ENCODE measurements at places on chromosomes 6 and 20. TPM values are rescaled to one million over a fixed set of nuclear protein-coding genes. Genes with fewer than 3 reads are reported as not detected.
A peak's percentile ranks its signal among the peaks of the same experiment; 100 is the strongest.

DNA sequence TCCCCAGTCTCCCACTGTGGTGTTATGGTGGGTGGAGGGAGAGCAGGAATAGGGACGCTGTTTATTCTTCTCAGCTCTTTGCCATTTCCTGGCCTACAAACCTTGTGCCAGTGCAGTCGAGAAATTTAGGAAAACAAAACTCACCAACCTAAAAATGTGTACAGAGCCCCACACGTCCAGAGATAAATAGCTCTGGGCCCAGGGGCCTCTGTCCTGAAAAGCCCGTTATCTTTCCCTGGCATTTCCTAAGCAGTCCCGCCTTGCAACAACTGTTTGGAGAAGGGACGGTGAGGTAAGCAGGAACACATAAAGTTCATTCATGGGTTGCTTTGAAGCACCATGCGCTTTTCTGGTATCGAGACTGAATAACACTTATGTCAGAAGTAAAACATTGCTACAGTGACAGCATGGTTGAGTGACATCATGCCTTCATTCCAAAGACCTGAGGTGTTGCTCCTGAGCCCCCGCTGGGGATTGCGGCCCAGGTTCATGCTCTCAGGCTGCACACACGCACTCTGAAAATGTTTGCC lies 80.1 kb upstream of the NXT1 start:
- no peak for DNase-seq

GRCh38 chr6:16055852-16056251 lies 73.0 kb upstream of the MYLIP start:
- no peak for DNase-seq

DNA sequence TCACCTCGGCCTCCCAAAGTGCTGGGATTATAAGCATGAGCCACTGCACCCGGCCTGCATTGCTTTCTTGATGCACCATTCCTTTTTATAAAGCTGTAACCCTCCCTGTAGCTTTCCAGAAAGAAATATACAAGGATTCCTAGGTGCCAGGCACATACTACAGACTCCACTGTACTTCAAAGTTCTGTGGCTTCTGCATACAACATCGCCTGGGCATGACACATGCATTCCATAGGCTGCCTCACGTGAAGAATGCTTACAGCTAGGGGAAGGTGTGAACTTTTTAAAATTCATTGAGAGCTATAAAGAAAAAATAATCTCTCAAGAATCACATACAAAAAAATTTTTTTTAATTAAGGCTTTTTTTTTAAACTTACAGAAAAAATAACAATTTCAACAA lies 50.2 kb downstream of the TRAM2 start:
- no peak for DNase-seq

GRCh38 chr6:155185544-155185943 lies 78.3 kb upstream of the CLDN20 start:
- no peak for DNase-seq

DNA sequence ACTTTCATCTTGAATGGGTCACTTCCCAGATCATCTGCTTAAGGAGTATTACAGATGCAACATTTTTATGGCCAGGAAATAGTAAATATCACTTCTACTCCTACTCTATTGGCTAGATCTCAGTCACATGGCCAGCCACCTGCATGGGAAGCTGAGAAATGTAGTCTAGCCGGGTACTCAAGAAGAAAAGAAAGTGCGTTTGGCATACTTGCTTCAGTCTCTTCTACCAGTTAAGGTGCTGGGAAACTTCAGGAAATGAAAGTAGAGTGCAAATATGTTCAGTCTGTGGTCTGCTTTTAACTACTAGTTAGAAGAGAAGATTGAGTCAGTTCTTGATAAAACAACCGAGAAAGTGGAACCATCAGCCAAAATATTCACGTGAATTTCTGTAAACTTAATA lies 129.2 kb downstream of the PDSS2 start:
- DNase-seq, result no peak

DNA sequence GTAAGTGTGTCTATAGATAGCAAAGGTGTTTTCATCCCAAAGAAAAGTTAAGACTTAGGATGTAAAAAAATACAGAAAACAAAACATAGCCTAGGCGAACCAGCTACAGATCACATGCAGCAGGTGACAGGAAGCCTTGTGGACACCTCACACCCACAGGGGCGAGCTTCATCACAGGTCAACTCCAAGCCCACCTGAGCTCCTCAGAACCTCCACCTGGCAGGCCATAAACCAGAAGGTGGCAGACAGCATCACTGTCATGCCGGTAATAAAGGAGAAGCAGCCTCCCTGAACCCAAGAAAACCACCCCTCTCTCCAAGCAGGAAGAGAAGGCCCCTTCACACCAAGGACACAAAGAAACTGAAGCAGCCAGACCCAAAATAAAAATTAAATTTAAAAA lies 1.0 kb downstream of the RALGAPA2 start:
- DNase-seq, result peak; percentile 60

DNA sequence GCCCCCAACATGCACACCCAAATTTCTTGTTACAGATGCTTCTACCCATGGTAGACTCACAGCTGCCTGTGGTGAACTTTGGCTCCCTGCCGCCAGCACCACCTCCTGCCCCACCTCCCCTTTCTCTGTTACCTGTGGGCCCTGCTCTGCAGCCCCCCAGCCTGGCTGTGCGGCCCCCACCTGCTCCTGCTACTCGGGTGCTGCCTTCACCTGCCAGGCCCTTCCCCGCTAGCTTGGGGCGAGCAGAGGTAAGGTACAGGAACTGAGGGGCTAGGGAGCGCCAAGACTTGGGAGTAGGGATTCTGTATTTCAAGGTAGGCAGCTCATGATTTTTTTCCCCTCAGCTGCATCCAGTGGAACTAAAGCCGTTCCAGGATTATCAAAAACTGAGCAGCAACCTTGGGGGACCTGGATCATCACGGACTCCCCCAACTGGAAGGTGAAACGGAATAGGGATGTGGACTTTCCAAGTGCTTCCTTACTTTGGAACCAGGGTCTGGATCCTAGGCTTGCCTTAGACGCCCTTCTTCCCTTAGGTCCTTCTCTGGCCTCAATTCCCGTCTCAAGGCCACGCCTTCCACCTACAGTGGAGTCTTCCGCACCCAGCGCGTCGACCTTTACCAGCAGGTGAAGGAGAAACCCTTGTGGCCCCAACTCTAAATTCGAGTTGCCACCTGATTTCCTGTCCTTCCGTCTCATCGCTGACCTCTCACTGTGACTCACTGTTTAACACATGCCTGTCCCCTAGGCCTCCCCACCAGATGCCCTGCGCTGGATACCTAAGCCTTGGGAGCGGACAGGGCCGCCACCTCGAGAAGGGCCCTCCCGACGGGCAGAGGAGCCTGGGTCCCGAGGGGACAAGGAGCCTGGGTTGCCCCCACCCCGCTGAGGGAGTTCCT lies 15.5 kb downstream of the BAG6 start:
- DNase-seq, result no peak

Gene BEND6
- 0.72 TPM for total RNA-seq

Gene COL20A1
- not detected for total RNA-seq

Gene THEMIS
- 3.3 TPM for total RNA-seq

Gene CARMIL1
- 51.1 TPM for total RNA-seq

Gene STAU1
- total RNA-seq, result 85.4 TPM

Gene NTSR1
- 0.09 TPM for total RNA-seq

Gene KCNQ2
- 2.2 TPM for total RNA-seq

Gene AIF1
- 44.1 TPM for total RNA-seq
